ENCODE measurements at places on chromosomes 4 and X.

- no peak for DNase-seq
These were observed 21.8 kb downstream of the UPRT start for GRCh38 chrX:75295641-75296040.

DNA sequence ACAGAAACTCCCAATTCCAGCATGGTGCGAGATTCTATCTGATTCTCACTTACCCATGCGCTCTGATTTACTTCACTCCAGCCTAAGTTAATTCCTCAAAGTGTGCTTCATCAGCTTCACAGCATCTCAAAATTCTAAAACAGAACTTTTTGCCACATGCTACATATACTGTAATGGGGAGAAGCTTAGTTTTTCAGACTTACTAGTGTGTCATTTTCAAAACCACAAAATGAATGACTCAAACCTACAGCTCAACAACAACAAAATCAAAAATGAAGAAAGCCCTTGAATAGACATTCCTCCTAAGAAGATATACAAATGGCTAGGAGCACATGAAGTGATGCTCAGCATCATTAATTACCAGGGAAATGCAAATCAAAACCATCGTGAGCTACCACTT lies 14.9 kb downstream of the IRF2 start:
- DNase-seq: peak; percentile 32

- peak; percentile 16 for DNase-seq
These were observed at the start of gene ARAP2 for GRCh38 chr4:36244257-36245082. TSS of gene ARAP2 (minus strand) at chr4:36244514. CDS start at chr4:36229486, 15,028 bp downstream.

DNA sequence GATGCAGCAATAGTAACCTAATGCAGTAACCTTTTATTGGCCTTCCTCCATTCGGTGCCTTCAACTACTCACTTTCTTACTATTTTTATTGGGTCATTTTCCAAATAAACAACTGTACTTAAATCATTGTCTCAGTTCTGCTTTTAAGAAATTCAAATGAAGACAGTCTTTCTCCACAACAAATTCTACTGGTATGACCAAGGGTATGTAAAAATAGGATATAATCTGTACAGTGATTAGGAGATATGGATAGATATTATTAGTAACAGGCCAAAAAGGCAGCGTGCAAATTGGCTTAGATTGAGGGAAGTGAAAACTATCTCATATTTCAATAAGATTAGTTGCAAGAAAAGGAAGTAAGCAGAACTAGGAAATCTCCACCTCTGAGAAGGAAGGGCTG lies 177.4 kb upstream of the PPP1R2C start:
- DNase-seq: no peak

DNA sequence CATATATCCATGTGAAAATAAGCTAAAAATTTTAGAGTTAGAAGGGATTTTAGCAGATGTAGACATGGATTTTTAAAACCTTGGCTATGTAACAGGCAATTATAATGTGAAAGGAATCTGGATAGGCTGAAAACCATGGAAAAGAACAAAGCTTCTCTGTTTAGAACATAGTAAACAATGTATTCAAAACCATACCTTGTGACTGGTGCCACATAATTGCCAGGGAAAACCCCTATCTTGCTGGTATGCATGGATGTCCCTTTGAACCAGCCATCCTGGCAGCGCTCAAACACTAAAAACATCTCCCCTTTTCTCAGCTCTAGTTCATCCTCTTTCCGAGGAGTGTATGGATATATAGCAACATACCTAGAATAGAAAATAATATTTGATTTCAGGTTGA lies 110.6 kb upstream of the CBR4 start:
- no peak for DNase-seq

DNA sequence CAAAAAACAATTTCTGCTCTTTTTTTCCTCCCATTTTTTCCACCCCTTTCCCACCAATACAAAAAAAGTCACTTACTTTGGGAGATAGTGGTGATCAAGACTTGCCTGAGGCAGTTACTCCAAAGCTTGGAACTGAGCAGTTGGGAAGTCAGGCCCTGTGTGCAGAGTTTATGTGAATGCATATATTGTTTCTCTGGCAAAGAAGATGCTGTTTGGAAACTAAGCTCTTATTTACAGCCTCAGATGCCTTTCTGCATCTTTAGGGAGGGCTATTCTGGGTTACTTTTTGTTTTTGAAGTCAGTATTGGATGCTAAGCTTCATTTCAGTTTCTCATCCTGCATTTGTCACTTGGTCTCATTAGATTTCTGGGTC lies 136.3 kb downstream of the ZNF330 start:
- DNase-seq: no peak

DNA sequence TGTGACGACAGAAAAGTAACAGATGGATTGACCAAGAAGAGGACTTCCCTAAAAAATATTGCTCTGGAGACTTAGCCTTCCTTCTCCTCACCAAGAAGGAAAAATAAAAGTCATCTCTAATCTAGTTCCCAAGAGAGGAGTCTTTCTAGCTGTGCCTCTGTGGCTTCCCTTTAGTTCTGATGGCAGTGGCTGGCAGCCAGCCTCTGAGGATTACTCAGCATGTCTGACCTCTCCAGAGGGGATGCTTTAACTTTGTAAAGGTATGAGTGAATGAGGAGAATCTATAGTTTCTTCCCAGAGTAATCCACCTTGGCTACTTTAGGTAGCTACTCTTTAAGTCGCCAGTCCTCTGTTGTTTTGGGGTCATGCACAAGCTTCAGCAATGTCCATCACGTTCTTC lies 163.9 kb upstream of the KIT start:
- no peak for DNase-seq

- DNase-seq: peak; percentile 77
These were observed 325.6 kb downstream of the CAMK2D start for GRCh38 chr4:113435893-113436292.

Data from AG20443 (cell line).